ENCODE measurements at places on chromosomes 12 and 14.

DNA sequence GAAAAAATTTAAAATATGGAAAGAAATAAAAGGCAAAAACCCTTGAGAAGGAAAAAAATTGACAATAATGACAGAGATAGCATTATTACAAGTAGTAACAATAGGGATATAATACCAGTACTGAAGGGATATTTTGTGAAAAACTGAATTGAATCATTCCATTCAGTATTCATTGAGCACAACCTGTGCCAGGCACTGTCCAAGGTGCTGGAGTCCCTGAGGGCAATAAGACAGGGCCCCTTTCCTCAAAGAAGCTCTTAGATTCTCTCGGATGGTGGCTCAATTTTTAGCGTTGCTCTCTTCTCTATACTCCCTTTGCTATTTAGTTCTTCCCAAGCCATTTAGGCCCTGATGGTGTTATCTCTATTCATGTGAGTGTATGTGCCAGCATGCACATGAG, 34.3 kb upstream of the GAS2L3 start:
- peak; percentile 74 for DNase-seq

GRCh38 chr14:94581127-94581999, at the start of gene SERPINA5:
SERPINA5 (plus strand) TSS chr14:94581426; CDS start chr14:94587363, 5,937 bp downstream.
- DNase-seq = peak; percentile 6

GRCh38 chr12:56840922-56841321, 77.8 kb downstream of the HSD17B6 start:
- DNase-seq = no peak

DNA sequence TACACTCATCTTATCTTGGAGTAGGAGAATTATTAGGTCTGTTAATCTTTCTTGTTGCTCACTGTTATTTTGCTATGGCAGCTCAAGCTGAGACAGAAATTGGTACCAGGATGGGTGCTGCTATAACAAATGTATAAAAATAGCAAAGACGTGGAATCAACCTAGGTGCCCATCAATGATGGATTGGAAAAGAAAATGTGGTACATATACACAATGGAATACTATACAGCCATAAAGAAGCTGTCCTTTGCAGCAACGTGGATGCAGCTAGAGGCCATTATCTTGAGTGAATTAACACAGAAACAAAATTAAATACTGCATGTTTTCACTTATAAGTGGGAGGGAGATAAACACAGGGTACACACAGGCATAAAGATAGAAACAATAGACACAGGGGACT, 14.8 kb upstream of the LTA4H start:
- DNase-seq = no peak

- DNase-seq = peak; percentile 66
Observed at GRCh38 chr14:33370426-33370825, 431.7 kb downstream of the NPAS3 start.

- no peak for DNase-seq
Observed at GRCh38 chr14:98345161-98345560, 926.8 kb downstream of the BCL11B start.

Data from hematopoietic multipotent progenitor cell treated with erythropoietin and hydrocortisone succinate and interleukin-3 and kit ligand, for 4 days (in vitro differentiated cells).